ENCODE measurements at places on chromosomes 5 and 9. TPM values are rescaled to one million over a fixed set of nuclear protein-coding genes. Genes with fewer than 3 reads are reported as not detected.

NEUROG1 gene
- total RNA-seq = not detected

LTC4S gene
- total RNA-seq = 6.3 TPM

TICAM2 gene
- 1.2 TPM for total RNA-seq

GRCh38 chr5:144092508-144092907 is 78.0 kb downstream of the YIPF5 start:
- no peak overlapping the region for H3K4me3 ChIP-seq
- no peaks in the 10 kb centered on the region for H3K36me3 ChIP-seq
- no peak for DNase-seq
- H3K27ac ChIP-seq = no peak overlapping the region

- no peak overlapping the region for H3K4me3 ChIP-seq
- H3K27ac ChIP-seq = no peak overlapping the region
- DNase-seq = no peak
- H3K36me3 ChIP-seq = no peaks in the 10 kb centered on the region
- no peaks in the 10 kb centered on the region for H3K27me3 ChIP-seq
Measured at GRCh38 chr9:93017621-93018020, 40.9 kb upstream of the SUSD3 start.

GRCh38 chr5:28567048-28567447 is 1528.7 kb upstream of the CDH9 start:
- no peaks in the 10 kb centered on the region for H3K27me3 ChIP-seq
- no peak overlapping the region for H3K27ac ChIP-seq
- H3K4me3 ChIP-seq = no peak overlapping the region
- no peak for DNase-seq
- H3K36me3 ChIP-seq = no peaks in the 10 kb centered on the region

GRCh38 chr9:122338994-122339393 is 31.8 kb upstream of the PTGS1 start:
- no peak overlapping the region for H3K27ac ChIP-seq
- no peak for DNase-seq
- peaks cover 5% of the 10 kb centered on the region for H3K4me1 ChIP-seq
- no peaks in the 10 kb centered on the region for H3K27me3 ChIP-seq
- H3K36me3 ChIP-seq = no peaks in the 10 kb centered on the region

DNA sequence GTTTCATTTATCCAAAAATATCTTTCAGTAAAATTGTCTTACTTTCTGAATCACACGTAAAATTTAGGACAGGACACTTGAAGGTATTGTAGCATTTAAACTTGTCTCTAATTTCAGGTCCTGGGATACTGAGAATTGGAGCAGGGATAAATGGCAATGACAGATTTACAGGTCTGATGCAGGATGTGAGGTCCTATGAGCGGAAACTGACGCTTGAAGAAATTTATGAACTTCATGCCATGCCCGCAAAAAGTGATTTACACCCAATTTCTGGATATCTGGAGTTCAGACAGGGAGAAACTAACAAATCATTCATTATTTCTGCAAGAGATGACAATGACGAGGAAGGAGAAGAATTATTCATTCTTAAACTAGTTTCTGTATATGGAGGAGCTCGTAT is 99.2 kb downstream of the ADGRV1 start:
- H3K27me3 ChIP-seq = no peaks in the 10 kb centered on the region
- H3K36me3 ChIP-seq = peaks cover 9% of the 10 kb centered on the region
- no peak for DNase-seq

DNA sequence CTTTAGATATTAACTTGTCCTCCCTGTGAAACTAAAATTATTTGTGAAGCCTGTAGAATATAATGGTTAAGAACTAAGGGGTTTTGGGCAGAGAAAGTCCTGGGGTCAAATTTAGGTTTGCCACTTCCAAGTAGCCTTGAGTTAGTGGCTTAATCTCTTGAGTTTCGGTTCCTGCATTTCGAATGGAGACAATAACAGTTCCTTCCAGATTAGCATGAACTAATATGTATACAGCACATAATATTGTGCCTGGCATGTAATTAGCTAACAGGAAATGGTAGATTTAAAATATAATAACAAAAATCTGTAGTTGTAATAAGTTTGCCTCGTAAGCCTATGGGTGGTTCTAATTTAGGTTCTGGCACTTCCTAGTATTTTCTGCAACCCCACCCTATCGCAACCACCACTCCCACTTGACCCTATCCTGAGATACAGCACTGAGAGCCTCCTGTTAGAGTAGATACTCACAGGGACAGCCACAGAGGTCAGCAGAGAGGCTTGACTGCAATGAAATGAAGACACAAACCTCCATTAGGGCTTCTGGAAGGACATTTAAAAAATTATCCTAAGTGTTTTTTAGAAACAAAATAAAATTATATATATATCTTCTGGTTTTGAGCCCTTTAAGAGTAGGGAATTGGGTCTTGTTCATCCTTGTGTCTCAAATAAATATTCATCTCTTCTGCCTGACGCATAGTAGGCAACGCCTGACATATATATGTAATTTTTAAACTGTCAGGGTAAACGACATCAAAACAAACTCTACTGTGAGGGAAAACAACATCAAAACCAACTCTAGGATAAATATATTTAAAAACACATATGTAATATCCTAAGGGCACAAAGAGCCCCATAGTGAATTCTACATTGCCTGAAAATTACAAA is 8.5 kb downstream of the SPINK9 start:
- no peak for DNase-seq
- H3K27ac ChIP-seq = no peak overlapping the region
- no peaks in the 10 kb centered on the region for H3K4me1 ChIP-seq
- no peaks in the 10 kb centered on the region for H3K36me3 ChIP-seq
- no peak overlapping the region for H3K4me3 ChIP-seq
